ENCODE measurements at places on chromosomes 4 and X.

GRCh38 chrX:26845056-26845455 lies 618.1 kb downstream of the PPP4R3C start:
- no peak for DNase-seq

- no peak for DNase-seq
These were observed 120.5 kb downstream of the SLC10A7 start for GRCh38 chr4:146401274-146401673.

- no peak for DNase-seq
These were observed 894.8 kb upstream of the EPHA5 start for GRCh38 chr4:66564901-66565651.

- DNase-seq = peak; percentile 12
These were observed 69.7 kb upstream of the PPARGC1A start for GRCh38 chr4:23959396-23960148.

DNA sequence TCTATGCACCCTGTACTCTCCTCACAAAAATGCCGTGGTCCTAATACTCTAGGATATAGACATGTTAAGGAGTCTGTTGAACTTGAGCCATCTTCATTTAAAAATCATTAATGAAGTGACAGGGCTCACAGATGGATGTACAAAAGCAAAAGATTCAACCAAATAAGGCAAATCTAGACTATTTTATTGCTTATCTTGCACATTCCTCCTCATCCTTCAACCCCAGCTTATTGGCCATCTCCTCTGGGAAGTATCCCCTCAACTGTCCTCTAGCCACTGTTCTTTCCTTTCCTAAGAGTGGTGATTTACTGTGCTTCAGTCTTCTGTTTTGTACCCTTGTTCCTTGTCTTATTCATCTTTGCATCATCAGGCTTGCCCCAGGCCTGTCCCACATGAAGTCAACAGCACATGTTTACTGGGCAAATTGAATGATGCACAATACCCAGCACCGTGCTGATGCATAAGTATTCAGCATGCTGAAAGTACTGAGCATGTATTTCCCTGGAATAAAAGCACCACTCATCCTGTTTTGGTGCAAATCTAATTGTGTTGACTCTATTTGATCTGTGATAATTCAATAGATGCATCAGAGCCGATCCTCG lies 287.3 kb upstream of the CLNK start:
- no peak for DNase-seq
